NCI-H146 (cell line): ENCODE measurements at places on chromosomes 4 and X.

GRCh38 chrX:71911731-71912050 is 1.0 kb downstream of the NHSL2 start:
- no peak for DNase-seq

DNA sequence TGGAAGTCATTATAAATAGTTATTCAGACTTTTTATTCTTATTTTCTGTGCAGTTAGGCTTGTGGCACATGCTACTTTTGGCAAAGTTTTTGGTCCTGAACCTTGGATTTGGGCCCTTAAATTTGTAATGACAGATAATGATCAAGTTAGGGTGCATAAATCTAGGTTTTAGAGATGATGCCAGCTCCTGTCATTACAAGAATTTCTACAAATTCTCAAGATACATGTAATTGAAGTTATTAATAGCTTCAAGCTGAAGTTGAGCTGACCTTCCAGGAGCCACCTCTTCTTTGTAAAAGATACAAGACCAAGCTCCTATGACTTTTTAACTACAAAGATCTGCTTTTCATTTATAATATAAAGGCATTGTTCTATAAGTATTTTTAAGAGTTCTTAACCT is 255.6 kb upstream of the UGT8 start:
- DNase-seq, result no peak

DNA sequence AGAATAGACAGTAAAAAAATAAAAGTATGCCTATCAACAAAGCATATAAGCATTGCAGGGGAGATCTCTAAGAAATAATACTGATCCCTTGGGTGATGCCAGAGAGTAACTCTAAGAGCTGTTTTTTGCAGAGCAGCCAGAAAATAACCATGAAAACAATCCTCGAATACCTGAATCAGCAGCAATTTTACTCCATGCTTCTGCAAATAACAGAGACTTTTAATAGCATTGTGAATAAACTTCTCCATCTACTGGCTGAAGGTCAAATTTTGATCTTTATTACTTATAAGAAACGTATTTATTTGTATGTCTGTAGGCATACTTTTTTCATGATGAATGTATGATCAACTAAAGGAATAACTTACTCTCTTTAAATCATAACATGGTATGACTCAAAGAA is 334.5 kb downstream of the GALNTL6 start:
- DNase-seq, result peak; percentile 46

DNA sequence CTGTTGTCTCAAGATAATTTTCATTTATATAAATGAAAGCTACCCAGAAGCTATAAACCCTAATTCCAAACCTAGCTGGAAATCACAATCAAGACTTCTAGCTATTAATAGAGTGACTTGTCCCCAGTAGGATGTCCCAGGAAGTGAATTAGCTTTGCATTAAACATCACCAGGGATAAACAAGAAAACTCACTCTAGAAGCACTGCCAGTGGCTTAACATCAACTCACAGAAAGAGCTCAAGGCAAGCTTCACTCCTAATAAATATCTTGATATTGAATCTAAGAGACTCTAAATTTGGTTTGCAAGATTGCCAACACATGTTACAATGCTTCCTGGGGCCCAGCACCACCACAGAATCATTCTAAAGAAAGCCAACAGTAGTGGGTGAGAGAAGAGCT is 468.7 kb upstream of the FAM241A start:
- DNase-seq, result no peak

GRCh38 chr4:39763714-39764572 is 66.0 kb downstream of the UBE2K start:
- no peak for DNase-seq

GRCh38 chr4:82419451-82419850 is 10.8 kb downstream of the HNRNPDL start:
- no peak for DNase-seq

- no peak for DNase-seq
Measured at GRCh38 chrX:68897118-68897945, 68.5 kb downstream of the EFNB1 start.

DNA sequence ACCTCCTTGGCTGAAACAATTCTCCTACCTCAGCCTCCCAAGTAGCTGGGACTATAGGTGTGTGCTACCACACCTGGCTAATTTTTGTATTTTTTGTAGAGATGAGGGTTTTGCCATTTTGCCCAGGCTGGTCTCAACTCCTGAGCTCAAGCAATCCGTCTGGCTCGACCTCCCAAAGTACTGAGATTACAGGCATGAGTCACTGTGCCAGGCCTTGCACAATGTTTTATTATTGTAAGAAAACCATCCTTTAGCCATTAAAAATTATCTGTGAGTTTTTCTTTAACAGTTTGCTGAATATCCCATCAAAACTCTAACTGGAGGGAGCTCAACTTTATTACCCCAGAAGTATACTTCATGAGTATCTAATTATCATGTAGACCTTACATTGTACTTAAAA is 900.3 kb downstream of the PCDH7 start:
- no peak for DNase-seq

GRCh38 chr4:142913461-142914030 is 67.4 kb upstream of the INPP4B start:
- DNase-seq, result no peak

- DNase-seq, result no peak
Measured at GRCh38 chrX:77440330-77440729, 6.9 kb upstream of the FGF16 start.

DNA sequence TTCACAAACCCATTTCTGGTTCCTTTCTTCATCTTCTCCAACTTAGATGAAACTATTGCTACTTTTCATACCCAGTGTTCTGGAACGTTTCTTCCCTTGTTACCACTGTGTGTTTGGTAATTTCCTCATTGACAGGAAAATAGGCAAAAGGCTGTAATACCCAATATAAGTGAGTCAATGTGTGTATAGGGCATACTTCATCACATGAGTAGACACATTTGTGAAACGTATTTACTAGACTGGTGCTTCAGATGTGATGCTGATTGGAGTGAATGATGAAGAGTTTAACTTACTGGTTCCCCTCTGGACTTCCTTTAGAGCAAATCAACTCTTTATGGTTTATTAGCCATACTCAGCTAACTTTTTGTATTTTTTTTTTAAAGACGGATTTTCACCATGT is 195.1 kb upstream of the ATP6AP2 start:
- DNase-seq, result no peak
